Naive thymus-derived CD8-positive, alpha-beta T cell (primary cell): ENCODE measurements at places on chromosomes 5 and 9. TPM values are rescaled to one million over a fixed set of nuclear protein-coding genes. Genes with fewer than 3 reads are reported as not detected.

GRCh38 chr5:139210585-139210984, 12.4 kb upstream of the SIL1 start:
- H3K36me3 ChIP-seq = no peaks in the 10 kb centered on the region
- H3K27me3 ChIP-seq = no peaks in the 10 kb centered on the region
- no peak overlapping the region for H3K27ac ChIP-seq
- H3K4me1 ChIP-seq = no peaks in the 10 kb centered on the region
- H3K4me3 ChIP-seq = no peak overlapping the region

GRCh38 chr9:100557053-100557452, 20.8 kb upstream of the CAVIN4 start:
- H3K4me3 ChIP-seq = no peak overlapping the region
- H3K4me1 ChIP-seq = no peaks in the 10 kb centered on the region
- H3K36me3 ChIP-seq = no peaks in the 10 kb centered on the region

GRCh38 chr5:176597417-176598389, 12.3 kb downstream of the GPRIN1 start:
- peak overlapping the region; percentile 72 for H3K4me3 ChIP-seq
- DNase-seq = no peak
- H3K27ac ChIP-seq = no peak overlapping the region

DNA sequence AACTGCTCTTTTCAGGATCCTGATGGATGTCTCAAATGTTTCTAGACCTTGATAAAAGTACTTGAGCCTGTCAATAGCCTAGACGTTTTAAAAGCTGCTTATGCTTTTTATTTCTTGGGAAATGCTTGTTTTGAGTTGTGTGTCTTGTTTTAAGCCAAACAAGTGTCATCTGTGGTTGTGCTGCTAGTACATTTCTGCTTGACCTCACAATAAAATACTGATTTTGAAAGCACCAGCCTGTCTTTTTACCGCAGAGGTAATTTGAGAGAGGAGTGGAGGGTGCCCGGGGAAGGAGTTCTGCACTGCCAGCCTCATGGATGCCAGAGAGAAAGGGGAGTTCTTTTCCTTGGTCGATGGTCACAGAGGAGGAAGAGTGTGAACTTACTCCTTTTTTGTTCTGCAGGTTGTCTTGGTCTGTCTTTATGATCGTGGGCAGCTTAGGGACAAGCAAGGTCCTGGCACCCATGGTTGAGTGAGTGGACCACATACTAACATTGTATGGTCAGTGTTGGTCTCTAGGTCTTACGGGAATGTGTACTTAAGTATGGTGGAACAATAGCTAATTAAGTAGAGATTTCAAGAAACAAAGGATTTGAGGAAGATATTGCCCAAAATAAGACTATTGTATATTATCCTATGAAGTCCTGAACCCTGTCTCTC, 61.0 kb downstream of the TRIO start:
- no peaks in the 10 kb centered on the region for H3K36me3 ChIP-seq
- no peak for DNase-seq
- no peaks in the 10 kb centered on the region for H3K4me1 ChIP-seq
- H3K27ac ChIP-seq = no peak overlapping the region

GRCh38 chr5:128253880-128254279, 170.3 kb downstream of the SLC12A2 start:
- H3K27me3 ChIP-seq = peaks cover 6% of the 10 kb centered on the region
- no peaks in the 10 kb centered on the region for H3K4me1 ChIP-seq
- no peak overlapping the region for H3K4me3 ChIP-seq

- H3K4me1 ChIP-seq = no peaks in the 10 kb centered on the region
- H3K27me3 ChIP-seq = peaks cover 22% of the 10 kb centered on the region
- no peak for DNase-seq
These were observed 5.6 kb downstream of the AMBP start for GRCh38 chr9:114072184-114073140.

- H3K4me1 ChIP-seq = peaks cover 3% of the 10 kb centered on the region
- peaks cover 1% of the 10 kb centered on the region for H3K27me3 ChIP-seq
- DNase-seq = no peak
- H3K27ac ChIP-seq = no peak overlapping the region
These were observed 3.6 kb upstream of the SPATA31E1 start for GRCh38 chr9:87878989-87879511.

DNA sequence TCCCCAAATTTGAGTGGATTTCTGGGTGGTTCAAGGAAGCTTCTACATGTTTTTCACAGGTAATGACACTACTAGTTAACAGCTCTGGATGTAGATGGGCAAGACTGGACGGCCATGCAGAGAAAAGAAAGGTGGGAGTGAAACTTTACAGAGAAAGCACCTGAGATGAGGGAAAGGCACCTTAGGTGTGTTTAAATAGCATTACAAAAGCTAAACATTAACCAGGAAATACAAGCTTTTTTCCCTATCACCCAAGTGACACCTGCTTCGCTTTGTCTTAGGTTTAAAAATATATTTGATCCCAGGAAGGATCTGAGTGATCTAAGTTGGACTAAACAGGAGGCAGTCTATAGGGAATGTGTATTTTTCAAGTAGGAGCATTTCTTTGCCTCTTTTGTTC, 8.3 kb downstream of the C9orf152 start:
- no peaks in the 10 kb centered on the region for H3K36me3 ChIP-seq
- H3K27ac ChIP-seq = no peak overlapping the region
- H3K4me1 ChIP-seq = no peaks in the 10 kb centered on the region
- H3K27me3 ChIP-seq = no peaks in the 10 kb centered on the region
- no peak overlapping the region for H3K4me3 ChIP-seq
- no peak for DNase-seq

GRCh38 chr9:94824913-94825610, 98.6 kb downstream of the AOPEP start:
- H3K27ac ChIP-seq = peak overlapping the region; percentile 12
- H3K4me1 ChIP-seq = peaks cover 5% of the 10 kb centered on the region
- no peaks in the 10 kb centered on the region for H3K27me3 ChIP-seq
- no peak overlapping the region for H3K4me3 ChIP-seq

DNA sequence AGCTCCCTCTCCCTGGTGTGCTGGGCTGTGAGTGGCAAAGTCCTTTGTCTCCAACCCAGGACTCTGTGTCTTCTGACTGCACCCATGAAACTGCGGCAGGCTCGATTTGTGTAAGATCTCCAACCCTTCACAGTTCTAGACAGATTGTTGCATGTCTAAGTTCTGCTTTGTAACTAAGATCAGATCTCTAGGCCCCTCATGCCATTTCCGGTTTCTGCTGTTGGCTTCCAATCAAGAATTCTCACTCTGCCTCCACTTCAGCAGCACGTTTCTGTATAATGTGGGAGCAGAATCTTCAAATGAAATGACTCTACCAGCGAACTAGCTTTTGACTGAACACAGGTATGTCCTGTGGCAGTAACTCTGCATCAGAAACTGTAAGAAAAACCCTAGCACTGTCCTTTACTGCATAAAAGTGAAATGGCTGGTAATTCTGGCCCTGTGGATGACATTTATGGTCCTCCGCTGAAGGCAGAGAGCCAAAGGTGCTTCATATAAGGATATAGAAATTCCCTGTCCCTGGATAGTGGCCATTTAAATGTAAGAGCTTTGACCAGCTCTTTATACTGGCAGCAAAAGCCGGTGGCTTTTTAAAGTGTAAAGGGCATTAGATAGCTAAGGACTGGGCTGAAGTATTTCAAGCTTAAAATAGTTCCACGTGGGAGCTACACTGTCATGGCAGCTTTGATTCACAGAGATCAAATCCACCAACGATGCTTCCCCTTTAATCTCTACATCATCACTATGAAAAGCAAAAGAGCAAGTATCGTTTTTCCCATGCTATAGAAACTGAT, 319.0 kb upstream of the CDH6 start:
- no peak for DNase-seq
- no peaks in the 10 kb centered on the region for H3K36me3 ChIP-seq
- no peaks in the 10 kb centered on the region for H3K27me3 ChIP-seq
- H3K4me3 ChIP-seq = no peak overlapping the region
- no peaks in the 10 kb centered on the region for H3K4me1 ChIP-seq

GRCh38 chr5:111488353-111488752, 24.0 kb downstream of the STARD4 start:
- no peak overlapping the region for H3K27ac ChIP-seq
- no peak overlapping the region for H3K4me3 ChIP-seq
- DNase-seq = no peak
- no peaks in the 10 kb centered on the region for H3K4me1 ChIP-seq

- DNase-seq = no peak
- H3K27ac ChIP-seq = no peak overlapping the region
- no peaks in the 10 kb centered on the region for H3K36me3 ChIP-seq
- no peaks in the 10 kb centered on the region for H3K4me1 ChIP-seq
These were observed 820.5 kb downstream of the PTPRD start for GRCh38 chr9:9792144-9792857.

DNA sequence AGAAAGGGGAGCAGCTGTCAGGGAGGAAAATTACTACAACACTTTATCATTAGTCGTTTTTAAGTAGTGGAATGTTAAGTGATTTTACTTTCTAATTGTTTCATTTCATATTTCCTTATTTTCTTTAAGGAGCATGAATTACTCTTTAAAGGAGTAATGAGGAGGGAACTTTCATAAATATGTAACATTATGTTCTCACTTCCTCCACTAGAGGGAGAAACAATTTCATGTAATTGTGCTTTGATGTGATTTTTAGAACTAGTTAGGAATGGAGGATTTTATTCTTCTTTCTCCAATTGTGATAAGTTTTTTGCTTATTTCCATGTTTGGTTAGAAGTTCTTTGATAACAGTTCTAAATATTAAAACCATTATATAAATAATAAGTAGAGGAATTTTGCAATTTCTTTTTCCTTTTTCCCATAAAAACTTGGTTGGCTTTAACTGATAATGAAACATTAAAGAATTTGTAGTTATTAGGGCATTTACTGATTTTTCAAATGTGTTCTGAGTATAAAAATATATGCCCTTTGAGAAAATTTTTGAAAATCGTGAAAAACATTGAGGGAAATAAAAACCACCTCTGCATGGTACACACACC, 25.6 kb downstream of the CEP78 start:
- DNase-seq = no peak
- H3K4me1 ChIP-seq = no peaks in the 10 kb centered on the region
- H3K27me3 ChIP-seq = no peaks in the 10 kb centered on the region
- no peak overlapping the region for H3K27ac ChIP-seq

SDHA gene
- polyA plus RNA-seq = 165 TPM

EIF4E1B gene
- polyA plus RNA-seq = not detected

TMEM174 gene
- polyA plus RNA-seq = not detected

ODF2 gene
- polyA plus RNA-seq = 32.8 TPM

CDH9 gene
- polyA plus RNA-seq = not detected
